ENCODE measurements at places on chromosomes 3 and 15.

DNA sequence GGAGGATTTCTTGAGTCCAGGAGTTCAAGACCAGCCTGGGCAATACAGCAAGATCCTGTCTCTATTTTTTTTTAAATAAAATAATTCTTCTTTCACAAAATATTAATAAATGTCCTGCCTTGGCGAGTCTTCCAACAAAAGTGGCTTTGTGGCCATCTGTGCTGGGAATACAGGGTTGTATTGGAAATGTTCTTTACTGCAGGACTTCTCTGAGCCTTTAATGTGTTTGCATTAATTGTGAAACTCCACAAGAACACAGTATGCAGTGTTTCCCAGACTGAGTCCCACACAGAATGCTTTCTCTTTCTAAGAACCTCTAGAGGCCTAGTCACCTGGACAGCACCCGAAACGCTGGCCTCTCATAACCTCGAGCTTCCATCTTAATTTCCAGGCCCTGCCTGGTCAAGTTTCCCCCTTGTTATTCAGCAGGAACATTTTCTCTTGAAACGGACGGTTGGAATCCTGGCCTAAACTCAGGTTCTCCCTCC, 85.4 kb upstream of the ARRDC4 start:
- DNase-seq: no peak

DNA sequence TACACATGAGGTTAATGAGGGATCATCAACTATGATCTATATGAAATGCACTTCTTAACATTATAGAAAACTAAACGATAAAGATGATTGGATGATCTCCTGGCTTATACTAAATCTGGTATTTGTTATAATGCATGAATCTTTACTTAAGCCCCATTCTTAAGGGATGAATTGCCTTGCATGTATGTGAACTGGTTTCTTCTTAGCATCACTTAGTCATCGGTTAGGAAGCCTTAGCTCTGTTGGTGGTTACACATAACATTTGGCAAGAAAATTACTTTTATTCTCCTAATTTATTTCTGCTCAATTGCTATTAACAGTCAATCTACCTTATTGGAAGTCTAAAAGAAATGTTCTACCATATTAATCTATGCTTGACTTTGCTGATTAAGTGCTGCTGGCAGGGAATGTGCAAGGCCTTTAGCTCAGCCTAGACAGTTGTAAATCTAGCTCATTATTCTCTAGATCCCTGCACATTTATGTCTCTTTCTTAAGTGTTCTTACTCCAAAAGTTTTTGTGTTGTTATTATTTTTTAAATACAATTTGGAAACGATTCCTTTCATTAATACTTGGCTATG, 356.0 kb downstream of the ZPLD1 start:
- DNase-seq: no peak

DNA sequence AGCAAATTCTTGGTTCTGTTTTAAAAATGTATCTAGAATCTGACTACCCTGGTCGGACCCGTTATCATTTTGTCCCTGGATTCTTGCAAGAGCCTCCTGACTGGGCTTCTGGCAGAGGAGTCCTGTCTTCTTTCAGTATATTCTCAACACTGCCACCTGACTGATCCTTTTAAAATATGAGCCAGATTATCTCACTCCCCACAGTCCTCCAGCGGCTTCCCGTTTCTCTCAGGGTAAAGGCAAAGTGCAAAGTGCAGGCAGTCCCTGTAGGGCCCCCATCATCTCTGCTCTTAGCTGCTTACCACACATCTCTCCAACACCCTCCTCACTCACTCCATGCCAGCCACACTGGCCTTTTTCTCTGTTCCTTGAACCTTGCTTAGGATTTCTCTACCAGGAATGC, 28.4 kb downstream of the CRTC3 start:
- no peak for DNase-seq

GRCh38 chr15:67244971-67245478, 9.4 kb downstream of the AAGAB start:
- DNase-seq: no peak

GRCh38 chr3:65660000-65660598, 378.6 kb downstream of the MAGI1 start:
- no peak for DNase-seq

All from T-helper 17 cell (primary cell).